ENCODE measurements at places on chromosomes 2 and 18.

- peak; percentile 73 for DNase-seq
Observed at GRCh38 chr2:204705243-204705932, 160.1 kb downstream of the PARD3B start.

DNA sequence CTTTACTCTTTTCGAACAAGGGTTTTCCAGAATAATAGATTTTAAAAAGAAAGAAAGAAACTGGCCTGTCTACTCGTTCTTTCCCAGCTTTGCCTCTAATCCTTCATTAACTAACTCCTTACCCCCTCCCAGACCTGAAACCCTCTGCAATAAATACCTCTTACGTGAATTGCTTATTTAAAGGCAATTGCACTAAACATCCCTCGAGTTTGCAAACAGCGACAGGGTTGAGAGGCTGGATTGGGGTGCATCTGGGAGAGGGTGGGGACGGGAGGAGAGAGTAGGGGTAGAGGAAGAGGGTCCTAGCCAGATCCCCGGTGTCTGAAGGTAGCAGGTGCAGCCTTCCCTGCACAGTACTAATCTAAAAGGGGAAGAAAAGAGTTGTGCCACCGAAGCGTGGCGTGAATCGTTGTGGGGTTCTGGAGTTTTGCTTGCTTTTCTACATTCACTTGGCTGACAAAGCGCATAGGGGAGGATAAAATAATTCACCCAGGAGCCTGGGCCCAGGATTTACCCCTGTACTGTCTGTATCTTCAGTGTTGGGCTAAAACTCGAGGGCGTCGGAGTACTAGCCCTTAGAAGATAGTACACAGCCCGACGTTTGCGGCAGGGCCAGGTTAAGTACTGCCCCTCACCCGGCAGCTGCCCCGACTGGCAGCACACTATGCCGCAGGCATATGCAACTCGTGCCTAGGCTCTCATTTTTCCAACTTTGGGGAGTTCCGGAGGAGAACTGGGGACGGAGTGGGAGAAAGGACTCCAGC is 1.9 kb upstream of the NEUROD1 start:
- no peak for DNase-seq

DNA sequence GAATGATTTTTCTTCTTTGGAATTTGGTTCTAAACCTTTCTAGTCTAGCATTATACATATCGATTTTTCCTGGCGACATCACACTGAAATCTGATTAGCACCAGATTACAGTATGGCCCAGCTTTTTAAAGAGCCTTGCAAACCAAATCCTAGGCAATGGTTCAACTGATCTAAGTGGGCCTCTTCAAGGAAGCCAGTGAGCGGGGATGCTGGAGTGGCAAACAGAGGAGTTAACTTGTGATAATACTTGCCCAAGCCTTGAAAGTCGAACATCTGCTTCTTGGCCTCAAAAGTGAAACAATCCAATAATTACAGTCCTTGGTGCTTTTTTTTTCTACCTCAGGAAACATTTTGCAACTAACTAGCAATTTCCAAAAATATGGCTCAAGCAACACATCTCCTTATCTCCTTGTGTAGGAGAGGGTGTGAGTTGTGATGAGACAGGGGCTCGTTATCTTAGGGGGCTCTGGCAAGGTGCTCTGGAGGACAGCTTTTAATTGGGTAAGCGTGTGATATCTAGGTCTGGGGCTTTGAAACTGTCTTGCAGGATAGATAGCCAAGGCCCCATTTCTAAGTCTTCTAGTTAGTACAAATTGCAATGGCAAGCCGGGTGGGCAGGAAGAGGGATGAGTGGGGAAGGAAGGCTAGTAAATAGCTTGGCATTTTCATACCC is 240.2 kb upstream of the CCDC68 start:
- peak; percentile 14 for DNase-seq

DNA sequence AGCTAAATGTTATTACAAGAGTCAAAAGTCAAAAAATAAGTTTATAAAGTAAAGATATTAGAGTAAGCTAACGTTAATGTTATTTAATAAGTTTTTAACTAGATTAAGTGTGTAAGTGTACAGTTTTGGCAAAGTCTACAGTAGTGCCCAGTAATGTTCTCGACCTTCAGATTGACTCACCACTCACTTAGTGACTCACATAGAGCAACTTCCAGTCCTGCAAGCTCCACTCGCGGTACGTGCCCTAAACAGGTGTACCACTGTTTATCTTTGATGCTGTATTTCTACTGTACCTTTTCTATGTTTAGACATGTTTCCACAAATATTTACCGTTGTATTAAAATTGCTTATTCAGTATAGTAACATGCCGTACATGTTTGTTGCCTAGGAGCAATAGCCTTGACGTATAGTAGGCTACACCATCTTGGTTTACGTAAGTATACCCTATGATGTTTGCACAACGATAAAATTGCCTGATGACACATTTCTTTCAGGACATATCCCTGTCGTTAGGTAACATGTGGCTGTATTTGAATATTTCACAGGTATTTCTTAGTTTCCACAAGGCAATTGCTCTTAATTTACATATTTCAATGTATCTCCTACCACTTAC is 1641.9 kb upstream of the PIK3C3 start:
- no peak for DNase-seq

DNA sequence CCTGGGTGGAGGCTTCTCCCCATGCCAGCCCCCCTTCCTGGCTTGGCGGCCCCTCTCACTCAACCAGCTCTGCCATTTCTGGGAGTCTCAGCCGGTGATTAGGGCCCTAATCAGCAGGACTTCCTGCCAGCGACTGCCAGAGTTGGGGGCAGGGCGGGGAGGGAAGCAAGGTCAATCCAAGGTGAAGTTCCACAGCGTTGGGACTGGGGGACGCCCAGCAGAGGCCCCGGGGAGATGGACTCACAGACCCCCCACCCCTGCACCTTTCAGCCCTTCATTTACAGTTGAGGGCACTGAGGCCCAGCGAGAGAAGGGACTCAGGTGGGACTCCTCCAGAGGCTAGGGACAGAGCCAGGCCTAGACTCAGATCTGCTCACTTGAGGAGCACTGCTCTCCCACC is 65.3 kb downstream of the TNS1 start:
- no peak for DNase-seq

GRCh38 chr2:149020432-149020851 is 18.1 kb upstream of the LYPD6B start:
- DNase-seq: no peak

DNA sequence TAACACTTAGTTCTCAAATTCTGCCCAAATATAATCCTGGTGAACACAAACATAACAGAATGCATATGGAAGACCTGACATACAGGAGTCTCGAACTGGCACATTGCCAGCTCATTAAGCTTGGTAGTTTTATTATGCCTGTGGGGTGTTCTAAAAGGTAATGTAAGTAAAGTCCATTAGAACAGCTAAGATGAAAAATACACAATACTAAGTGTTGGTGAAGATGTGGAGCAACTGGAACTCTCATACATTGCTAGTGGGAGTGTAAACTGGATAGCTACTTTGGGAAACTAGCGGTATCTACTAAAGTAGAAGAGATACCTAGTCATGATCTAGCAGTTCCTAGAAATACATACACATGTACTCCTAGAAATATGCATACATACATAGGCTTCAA is 24.3 kb upstream of the RAB10 start:
- DNase-seq: no peak

- DNase-seq: no peak
Observed at GRCh38 chr2:88815697-88816096, 124.2 kb downstream of the RPIA start.

DNA sequence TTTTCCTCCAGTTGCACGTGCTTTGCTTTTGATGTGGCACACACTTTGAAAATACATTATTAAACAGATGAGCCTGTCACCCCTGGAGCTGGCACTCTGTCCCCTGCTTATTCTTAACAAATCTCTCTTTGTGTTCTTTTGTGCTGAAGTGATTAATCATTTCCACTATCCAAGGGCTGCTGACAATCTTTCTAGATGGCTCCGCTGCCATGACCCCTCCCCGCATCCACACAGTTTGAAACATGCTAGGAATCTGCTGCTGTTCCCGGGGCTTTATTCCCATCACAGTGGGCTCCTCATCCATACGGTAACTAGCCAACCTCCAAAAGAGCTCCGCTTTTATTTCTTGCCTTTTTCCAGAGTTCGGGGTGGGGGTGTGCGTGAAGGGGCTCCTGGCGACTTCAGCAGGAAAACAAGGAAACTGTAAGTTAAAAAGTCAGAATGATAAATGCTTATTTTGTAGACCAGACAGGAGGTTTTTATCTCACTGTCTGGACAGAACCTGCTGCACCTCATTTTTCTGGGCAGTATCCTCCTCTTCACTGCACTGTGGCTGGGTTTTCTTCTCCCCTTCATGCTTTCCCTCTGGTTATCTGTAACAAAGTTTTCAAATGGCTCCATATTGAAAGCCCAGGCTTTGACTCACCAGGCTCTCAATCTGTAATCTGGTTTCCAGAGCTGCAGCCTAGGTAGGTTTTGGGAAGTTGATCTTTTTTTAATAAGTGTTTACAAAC is 319.7 kb downstream of the AFF3 start:
- DNase-seq: no peak
